Osteoblast (primary cell): ENCODE measurements at places on chromosomes 3 and 15. TPM values are rescaled to one million over a fixed set of nuclear protein-coding genes. Genes with fewer than 3 reads are reported as not detected.

DNA sequence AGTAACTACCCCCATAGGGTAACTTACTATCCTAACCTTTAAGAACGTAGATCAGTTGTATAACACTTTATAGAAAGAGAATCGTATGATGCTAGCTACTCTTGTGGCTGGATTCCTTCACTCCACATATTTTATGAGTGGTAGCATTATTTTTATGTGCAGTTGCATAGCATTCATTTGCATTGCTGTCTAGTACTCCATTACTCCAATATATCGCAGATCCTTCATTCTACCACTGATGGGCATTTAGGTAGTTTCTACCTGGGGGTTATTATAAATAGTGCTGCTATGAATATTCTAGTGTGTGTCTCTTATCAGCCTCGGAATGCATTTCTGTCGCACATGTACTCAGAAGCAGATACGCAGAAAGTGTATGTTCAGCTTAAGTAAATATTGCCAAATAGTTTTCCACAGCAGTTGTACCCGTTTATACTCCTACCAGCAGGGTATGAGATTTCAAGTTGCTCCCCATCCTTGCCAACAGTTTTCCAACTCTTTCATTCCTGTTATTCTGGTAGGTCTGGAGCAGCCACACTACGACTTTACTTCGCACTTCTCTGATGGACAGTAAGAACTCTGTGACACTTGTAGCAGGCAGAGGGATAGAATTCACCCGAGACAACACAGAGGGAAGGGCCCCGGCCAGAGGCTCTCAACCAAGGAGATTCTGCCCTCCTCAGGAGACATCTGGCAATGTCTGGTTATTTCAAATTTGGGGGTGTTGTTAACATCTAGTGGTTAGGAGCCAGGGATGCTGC is 9.8 kb upstream of the VGLL4 start:
- no peak for DNase-seq

GRCh38 chr15:73583544-73583943 is 49.6 kb downstream of the NPTN start:
- no peak for DNase-seq

DNA sequence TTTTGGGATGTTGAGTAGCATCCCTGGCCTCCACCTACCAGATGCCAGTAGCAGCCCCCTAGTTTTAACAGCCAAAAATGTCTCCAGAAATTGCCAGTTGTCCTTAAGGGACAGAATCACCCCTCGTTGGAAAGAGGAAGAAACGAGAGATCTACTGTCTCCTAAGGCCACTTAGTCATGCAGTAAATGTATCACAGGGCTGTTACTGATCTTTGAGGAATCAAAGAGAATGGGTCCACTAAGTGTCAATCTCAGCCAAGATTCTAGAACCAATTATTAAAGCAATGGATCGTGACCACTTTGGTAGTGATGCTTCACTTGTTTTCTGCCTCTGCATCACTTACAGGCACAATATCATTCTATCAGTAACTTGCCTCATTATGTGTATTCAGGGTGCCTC is 26.4 kb downstream of the POLG start:
- peak; percentile 10 for DNase-seq

GRCh38 chr3:23239211-23240068 is 36.3 kb downstream of the UBE2E2 start:
- DNase-seq, result no peak

DNA sequence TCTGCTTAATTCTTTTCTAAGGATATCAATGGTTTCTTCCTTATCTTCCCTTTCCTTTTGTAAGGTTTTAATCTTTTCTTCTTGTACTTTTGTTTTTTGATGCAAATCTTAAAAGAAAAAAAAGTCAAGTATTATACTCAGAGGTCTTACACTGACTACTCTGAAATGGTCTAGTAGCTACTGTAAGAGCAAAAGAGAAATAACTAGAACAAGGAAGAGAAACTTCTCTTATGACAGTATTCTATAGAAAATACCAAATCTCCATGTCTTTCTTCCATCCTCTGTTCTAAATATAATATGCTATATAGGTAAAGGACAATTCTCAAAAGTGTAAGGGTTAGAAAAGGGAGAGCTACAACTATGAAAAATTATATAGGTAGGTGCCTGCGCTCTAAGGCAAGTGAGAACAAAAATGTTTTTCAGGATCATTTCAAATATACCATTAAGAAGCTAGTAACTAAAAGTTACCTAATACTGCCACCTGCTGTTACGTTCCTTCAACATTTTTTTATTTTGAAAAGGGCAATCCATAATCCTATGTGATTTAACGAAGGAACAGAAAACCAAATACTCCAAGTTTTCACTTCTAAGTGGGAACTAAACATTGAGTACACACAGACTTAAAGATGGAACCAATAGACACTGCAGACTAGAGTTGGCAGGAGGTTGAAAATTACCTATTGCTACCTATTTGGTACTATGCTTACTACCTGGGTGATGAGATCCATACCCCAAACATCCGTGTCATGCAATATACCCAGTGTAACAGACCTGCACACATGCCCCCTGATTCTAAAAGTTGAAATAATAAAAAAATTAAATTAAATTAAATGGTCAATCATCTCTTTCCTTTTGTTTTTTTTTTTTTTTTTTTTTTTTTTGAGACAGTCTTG is 36.7 kb downstream of the CIP2A start:
- DNase-seq, result no peak

GRCh38 chr3:122245513-122246174 is 62.2 kb downstream of the CASR start:
- no peak for DNase-seq

DNA sequence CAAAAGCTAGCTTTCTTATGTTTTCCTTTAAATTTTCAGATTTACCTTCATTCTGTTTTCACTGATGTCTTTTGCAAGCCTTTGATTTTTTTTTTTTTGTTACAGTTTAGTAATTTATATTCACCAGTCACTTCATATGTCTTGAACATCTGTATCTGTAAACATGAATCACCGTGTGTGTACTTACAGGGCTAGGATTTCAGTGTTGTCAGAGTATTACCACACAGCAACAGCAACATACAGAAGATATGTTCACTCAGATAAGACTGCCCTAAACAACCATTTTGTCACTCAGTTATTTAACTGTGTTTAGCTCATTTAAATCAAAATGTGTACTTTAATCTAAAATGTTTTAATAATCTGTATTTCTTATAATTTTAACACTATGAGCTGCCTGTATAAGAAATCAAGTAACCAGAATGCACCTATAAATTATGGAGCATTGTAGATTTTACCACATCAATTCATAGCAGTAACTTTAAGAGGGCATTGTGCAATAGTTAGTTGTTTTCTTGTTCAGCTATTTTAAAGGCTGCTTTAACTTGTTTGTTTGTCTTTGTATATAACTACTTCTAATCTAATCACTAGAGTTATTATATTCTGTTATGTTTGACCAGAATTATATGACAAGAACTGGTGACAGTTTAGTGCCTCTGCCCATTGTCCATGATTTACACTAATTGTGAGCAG is 50.4 kb downstream of the GHSR start:
- no peak for DNase-seq

- no peak for DNase-seq
These were observed 7.2 kb downstream of the LIPC start for GRCh38 chr15:58438956-58439355.

DNA sequence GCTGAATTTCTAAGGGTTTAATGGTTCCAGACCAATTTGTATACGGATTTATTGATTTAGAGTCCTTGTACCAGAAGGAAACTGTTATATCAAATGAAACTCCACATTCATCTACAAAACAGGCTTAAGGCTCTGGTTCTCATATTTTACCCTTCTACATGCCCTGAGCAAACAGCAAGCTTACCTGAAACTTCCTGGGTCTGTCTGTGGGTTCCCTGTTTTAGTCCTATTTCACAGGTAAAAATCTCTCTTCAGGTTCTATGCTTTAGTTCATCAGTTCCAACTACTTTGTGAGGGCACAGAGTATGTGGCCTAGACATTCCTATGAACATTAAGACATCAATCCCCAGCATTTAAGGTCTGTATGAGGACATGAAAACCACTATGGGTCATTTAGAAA is 57.7 kb downstream of the RFX7 start:
- DNase-seq, result no peak

DNA sequence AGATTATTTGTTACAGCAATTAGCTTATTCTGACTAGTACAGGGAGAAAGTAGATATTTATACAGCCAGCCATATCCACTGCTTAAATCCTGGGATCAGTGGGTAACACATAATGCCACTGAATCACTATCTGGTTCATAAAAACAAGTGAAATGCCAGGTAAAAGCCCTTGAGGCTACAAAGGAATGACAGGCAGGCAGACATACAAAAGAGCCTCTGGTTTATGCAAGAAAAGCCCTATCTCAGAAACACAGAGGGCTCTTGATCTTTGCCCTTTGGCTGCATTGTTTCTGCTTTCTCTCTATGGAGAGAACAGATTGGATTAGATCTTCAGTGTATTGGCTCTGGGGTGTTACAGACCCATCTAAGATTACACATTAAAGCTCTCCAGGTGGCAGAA is 115.4 kb upstream of the GADL1 start:
- no peak for DNase-seq

DNA sequence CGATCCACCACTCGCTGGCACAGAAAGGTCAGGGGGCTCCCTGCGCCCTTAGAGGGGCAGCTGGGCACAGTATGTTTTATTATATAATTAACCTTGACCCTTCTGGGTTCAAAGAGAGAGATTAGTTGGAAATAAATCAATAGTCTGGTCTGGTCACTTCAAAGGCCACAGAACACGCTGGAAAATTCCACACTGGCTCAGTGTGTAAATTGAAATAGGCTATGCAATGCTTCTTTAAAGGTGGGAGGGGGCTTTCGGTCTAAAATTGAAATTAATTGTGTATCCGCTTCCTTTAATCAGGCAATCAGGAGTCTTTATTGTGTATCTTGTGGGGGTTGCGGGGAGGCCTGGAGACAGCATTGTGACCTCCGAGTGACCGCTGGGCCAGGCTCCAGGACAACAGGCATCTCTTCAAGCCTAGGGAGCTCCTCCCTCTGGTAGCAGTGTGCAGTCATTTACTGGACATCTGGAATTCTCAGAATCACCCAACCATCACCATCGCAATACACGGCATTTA is 8.0 kb downstream of the RNU5B-1 start:
- no peak for DNase-seq

DNA sequence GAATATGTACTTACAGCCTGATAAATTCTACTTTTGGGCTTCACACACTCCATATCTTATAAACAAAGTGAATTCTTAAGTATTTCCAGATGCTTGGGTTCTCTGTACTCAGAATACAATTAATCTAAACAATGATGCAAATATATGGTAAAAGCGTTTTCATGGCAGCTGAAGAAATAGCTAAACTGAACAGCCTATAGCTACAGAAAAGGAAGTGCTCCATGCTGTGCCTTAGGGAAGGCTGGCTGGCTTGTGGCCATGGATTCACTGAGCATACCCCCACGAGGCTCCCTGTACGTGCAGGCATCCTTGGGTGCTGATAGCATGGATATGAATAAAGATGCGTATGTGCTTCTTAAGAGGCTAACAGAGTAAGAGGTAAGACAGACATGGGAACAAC is 264.0 kb downstream of the KLF13 start:
- DNase-seq, result no peak

DNA sequence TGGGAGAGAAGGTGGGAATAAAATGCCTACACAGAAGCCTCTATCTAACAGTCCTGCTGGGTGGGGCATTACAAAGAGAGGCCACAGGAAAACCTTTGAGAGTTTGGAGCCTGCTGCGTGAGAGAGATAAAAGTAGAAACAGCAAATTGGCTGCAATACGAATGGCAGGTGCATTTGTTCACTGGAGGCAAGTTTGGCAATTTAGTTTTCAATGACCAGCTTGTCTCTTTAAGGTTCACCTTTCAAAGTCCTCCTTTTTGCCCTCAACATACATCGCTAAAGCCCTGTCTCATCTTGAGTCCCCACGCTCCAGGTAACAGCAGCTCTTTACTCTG is 405.7 kb downstream of the LSAMP start:
- DNase-seq, result no peak

UROC1 gene
- total RNA-seq, result not detected in 2 replicates

SLC28A2 gene
- total RNA-seq, result not detected in 2 replicates

TEX55 gene
- not detected in 2 replicates for total RNA-seq

SERINC4 gene
- not detected in 2 replicates for total RNA-seq

GJD2 gene
- total RNA-seq, result not detected in 2 replicates

ATP10A gene
- 26.5 and 32.9 TPM in 2 replicates for total RNA-seq
